ENCODE measurements at places on chromosomes 5 and 9.

- no peak for DNase-seq
Measured at GRCh38 chr9:135305546-135306180, 173.9 kb upstream of the PPP1R26 start.

GRCh38 chr5:122114501-122114900 lies 14.8 kb upstream of the ZNF474 start:
- no peak for DNase-seq

DNA sequence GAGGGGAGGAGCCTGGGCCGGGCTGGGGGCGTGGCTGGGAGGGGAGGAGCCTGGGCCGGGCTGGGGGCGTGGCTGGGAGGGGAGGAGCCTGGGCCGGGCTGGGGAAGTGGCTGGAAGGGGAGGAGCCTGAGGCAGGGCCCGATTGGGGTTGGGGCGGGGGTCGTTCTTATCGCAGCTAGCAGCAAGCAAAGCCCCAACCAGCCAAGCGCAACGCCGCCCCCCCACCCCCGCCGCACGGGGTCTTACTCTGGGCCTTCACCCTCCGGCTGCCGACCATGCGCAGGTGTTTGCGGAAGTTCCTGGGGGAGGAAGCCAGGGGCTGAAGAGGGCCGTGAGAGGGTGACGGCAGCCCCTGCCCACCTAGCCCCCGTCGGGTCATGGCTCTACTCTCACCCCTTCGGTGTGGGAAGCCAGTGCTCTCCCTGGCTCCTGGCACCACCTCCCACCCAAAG lies 5.0 kb downstream of the NSMF start:
- no peak for DNase-seq

GRCh38 chr5:8870349-8870958 lies 675.4 kb downstream of the SEMA5A start:
- DNase-seq, result no peak

DNA sequence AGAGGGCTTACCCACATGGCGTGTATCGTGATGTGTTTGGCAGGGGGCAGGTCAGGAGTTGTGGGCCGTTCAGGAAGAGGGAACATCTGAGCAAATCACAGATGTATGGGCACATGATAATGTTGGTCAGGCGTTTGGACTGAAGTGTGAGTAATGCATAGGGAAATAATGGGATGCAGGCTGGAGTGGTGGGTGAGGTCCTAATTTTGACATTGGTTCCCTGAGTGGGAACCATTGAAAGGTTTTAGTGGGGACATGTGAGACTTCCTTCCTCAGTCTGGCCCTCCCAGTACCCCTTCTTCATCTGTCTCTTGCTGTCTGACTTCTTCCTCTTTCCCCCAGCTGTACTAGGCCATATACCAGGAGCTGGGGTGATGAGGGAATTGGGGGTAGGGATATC lies 7.6 kb downstream of the OTULIN start:
- DNase-seq, result no peak

DNA sequence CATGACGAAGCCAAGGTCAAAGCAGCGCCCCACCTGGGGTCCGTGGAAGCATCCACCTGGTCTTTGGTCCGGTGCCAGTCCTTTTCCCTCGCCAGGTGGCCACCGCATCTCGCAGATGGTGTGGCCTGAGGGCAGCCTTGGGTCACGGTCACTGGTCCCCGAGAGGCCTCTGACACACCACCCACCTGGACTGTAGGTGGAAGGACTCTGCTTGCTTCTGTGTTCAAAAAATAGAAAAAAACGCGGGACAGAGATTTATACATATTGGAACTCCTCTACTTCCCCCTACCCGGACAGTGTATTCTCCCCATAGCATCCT lies 466 bp upstream of the TTC39B start:
- DNase-seq, result no peak

DNA sequence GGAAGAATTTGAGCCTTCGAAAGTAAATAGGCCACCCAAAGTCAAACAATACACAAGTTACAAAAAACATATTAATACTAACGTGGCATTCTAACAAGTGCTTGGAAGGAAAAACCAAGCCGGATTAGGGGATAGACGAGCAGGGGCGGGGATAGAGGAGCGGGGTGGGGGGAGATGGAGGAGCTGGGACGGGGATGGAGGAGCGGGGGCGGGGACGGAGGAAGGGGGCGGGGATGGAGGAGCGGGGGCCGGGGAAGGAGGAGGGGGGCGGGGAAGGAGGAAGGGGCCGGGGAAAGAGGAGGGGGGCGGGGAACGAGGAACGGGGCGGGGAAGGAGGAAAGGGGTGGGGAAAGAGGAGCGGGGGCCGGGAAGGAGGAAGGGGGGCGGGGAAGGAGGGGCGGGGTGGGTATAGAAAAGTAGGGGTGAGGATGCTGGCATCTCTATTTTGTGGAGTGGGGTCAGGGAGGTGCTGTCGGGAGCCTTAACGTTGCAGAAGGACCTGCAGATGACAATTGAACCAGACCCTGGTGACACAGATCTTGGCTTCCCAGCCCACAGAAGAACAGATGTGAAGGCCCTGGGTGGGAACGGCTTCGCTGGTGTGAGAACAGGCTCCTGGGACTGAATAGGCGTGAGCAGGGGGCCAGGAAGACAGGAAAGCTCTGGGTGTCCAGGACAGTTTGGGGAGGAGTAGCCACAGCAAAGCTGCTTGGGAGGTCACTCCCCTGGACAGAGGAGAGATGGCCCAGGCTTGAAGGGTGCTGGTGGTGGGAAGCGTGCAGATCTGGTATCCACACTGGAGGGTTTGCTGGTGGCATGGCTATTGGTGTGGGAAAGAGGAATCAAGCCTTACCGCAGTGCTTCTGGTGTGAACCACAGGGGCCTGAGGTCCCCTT lies 233.3 kb upstream of the DAP start:
- no peak for DNase-seq

- DNase-seq, result no peak
Measured at GRCh38 chr5:147901599-147902039, 4.7 kb downstream of the C5orf46 start.

DNA sequence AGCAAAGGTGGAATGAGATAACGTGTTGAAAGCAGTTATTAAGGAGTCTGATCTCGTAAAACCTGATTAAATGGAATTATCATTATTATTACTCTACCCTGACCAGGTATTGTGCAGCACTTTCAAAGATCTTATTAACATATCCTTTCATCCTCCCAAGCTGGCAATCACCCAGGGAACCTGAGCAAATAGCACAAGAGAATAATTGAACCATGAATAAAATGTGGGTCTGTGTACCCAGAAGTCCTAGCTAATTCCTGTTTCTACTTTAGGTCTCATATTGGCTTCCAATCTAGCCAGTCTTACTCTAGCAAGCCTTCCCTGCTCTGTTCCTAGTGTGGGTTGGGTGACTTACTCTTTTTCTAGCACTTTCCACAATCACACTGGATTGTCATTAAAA lies 162.2 kb upstream of the STK32A start:
- DNase-seq, result no peak

DNA sequence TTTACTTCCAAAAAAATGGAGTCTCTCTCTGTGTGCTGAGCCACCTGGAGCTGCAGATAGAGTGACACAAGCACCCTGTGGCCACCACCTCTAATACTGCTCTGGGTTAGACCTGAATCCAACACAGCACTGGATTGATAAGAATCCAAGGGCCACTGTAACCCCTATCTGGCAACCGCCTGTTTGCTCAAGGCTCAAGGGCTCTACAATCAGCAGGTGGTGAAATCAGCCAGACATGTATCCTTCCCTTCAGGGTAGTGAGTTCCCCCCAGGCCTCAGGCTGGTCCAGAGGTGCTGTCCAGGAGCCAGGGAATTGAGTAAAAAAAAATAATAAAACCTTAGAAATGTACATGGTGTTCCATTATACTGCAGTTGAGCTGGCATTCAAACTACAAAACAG lies 509.0 kb downstream of the KIF4B start:
- no peak for DNase-seq

GRCh38 chr9:134971196-134971595 lies 53.5 kb upstream of the FCN1 start:
- DNase-seq, result no peak

GRCh38 chr5:136098176-136098575 lies 34.5 kb upstream of the SMAD5 start:
- no peak for DNase-seq

DNA sequence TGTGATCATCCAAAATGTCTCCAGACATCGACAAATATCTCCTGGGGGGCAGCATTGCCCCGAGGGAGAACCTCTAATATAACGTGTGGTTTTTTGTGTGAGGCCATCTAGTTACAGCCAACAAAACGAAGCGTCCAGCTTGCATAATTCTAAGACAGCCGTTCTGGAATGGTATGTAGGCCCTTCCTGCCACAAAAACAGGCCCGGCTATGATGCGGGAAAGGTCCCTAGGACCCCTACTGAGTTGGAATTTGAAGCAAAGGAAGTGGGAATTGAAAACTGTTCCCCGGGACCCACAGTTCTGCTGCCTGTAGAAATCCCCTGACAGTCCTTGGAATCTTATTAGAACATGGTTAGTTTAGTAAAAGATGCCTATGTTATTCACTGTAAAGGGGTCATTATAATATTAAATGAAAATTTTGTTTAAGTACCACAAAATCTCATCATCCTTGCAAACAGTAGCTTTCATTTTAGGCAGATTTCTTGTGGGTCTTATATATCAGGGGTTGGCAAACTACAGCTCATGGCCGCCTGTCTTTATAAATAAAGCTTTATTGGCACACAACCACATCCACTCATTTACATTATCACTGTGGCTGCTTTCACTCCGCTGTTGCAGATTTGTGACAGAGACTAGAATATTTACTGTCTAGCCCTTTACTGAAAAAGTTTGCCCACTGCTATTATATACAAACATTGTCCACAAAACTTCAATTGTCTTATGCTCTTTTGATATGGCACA lies 70.7 kb downstream of the MSX2 start:
- DNase-seq, result no peak

GRCh38 chr5:33237471-33237870 lies 203.3 kb upstream of the TARS1 start:
- DNase-seq, result no peak

- no peak for DNase-seq
Measured at GRCh38 chr5:60207040-60207439, 313.5 kb upstream of the PDE4D start.

DNA sequence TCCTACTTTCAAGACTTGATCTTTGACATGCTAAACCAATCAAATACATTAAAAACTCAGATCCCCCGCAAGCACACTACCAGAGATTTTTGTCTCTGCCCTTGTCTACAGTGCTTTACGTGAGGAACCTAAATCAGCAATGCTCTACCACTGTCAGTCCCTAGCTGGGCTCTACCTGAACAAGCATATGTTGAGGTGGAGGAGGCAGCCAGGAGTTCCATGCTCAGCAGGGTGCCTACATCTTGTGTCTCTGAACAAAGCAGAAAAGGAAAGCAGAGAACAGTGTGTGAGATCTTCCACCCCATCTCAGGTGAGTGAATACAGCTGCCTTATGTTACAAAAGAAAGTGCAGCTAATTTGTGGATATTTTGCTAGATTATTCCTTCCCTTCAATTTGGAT lies 255.0 kb downstream of the NDUFS4 start:
- DNase-seq, result no peak
